Ovary (tissue), 10 donors: ENCODE measurements at places on chromosomes 3 and 15. TPM values are rescaled to one million over a fixed set of nuclear protein-coding genes. Genes with fewer than 3 reads are reported as not detected.

CTXND1 gene
- polyA plus RNA-seq, result 0.04 TPM

DNA sequence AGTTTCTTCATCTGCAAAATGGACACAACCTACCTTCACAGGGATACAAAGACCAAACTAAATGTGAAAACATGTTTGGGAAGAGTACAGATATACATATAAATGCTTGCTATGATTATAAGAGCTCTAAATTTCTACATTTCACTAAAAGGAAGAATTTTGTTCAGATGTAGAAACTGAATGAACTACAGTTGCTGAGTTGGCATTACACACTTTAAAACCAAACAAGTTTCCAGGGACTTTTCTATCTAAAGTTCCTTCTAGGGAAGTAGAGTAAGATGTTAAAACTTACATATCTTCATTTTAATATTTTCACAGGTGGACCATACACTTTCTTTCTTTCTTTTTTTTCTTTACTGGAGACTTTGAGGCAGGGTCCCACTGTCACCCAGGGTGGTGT lies 4.6 kb downstream of the AAGAB start:
- no peak for DNase-seq

TP53BP1 gene
- 33.4 TPM for polyA plus RNA-seq

- no peak for DNase-seq
Observed at GRCh38 chr3:37227870-37228549, 53.6 kb upstream of the LRRFIP2 start.

MEX3B gene
- polyA plus RNA-seq, result 5.2 TPM

DNA sequence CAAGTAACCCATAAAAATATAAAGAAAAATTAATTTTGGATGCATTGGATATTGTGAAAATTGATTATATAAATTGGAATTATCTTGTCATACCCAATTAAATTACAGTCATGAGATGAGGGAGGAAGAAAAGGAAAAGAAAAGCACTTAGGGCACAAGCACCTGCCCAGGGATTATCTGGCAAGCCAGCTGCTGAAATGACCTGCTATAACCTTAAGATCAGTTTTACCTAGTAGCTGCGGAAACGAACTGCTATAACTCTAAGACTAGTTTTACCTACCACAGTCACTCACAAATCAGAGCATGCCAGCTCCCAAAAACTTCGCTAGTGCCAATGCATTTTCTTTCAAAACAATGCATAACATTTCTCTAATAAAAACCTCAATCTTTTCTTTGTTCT lies 26.2 kb downstream of the LRRFIP2 start:
- DNase-seq, result no peak

GRCh38 chr3:137468446-137468845 lies 295.7 kb upstream of the SOX14 start:
- no peak for DNase-seq

DNA sequence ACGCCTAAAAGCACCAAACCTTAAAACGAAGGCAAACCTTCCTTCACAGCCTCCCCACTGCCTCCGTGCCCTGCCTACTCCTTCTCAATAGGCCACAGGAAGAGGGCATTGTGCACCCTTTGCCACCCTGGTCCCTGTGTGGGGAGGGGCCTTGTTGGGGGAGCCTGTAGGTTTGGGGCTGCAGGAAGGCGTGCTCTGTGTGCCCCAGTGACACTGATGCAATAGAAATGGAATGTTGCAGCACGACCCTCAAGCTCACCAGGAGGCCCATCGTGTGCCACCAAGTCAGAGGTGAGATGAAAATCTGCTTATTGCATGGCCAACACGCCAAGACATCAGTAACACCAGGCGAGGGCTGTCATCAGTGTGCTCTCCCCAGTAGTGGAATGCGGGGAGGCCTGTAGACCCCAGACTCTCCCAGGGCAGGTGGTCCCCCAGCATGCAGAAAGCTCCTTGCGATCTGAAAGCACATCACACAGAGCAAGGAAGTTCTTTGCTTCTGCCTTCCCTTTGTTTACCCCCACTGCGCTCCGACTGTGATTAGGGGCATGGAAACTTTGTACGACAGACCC lies 86.2 kb downstream of the ASB7 start:
- DNase-seq, result no peak

GRCh38 chr15:95972041-95972553 lies 358.4 kb upstream of the NR2F2 start:
- peak; percentile 59 for DNase-seq

GRCh38 chr15:90376789-90377188 lies 11.3 kb upstream of the IQGAP1 start:
- DNase-seq, result no peak
